SW 1271 (cell line): ENCODE measurements at places on chromosomes 11 and 22.
A peak's percentile ranks its signal among the peaks of the same experiment; 100 is the strongest.

DNA sequence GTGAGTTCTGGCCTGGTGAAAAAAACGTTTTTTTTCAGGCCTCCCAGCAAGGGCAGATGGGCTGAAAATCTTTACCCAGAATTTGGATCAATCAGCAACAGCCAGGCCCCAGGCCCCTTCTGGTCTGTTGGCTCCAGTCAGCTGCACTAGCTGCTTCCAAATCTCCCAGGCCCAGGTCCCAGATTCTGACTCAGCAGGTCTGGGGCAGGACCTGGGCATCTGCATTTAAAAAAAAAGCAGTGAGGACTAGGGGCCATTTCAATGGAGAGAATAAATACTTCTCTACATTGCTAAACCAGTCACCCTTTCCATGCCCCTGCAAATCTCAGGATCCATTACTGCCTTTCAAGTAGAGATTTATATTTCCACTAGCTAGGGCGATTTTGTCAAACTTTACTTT is 4.3 kb downstream of the SLC15A3 start:
- DNase-seq, result no peak

GRCh38 chr11:34329876-34330275 is 27.9 kb downstream of the ABTB2 start:
- DNase-seq, result no peak

- DNase-seq, result no peak
Observed at GRCh38 chr11:12069066-12069676, 41.2 kb upstream of the MICAL2 start.

- DNase-seq, result no peak
Observed at GRCh38 chr11:119028346-119029068, 2.2 kb downstream of the SLC37A4 start.

DNA sequence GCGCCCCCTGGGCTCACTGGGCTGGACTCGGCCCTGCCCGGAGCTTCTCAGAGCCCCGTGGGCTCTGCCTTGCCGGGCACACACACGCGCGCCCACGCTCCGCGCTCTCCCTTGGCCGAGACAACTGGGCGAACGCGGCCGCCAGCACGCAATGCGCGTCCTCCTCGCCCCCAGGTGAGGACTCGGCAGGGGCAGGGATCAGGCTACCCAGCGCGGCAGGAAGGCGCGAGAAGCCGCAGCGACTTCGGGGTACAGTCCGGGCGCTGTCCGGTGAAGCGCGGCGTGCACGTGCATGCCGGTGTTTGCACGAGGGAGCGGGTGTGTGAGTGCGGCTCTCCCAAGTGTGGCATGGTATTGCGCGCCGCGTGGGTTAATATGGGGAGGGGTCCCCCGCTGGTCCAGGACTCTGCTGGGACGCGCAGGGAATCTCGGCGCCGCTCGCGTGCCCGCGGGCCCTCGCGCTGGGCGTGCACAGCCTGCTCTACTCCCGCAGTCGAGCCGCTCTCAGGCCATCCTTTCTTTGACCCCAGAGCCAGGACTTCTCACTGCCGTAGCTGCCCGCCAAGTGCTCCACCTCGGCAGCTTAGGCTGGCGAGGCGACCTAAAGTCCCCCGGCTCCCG is 5.4 kb downstream of the WNT7B start:
- no peak for DNase-seq

- no peak for DNase-seq
Observed at GRCh38 chr11:77418971-77419597, 54.8 kb downstream of the PAK1 start.

DNA sequence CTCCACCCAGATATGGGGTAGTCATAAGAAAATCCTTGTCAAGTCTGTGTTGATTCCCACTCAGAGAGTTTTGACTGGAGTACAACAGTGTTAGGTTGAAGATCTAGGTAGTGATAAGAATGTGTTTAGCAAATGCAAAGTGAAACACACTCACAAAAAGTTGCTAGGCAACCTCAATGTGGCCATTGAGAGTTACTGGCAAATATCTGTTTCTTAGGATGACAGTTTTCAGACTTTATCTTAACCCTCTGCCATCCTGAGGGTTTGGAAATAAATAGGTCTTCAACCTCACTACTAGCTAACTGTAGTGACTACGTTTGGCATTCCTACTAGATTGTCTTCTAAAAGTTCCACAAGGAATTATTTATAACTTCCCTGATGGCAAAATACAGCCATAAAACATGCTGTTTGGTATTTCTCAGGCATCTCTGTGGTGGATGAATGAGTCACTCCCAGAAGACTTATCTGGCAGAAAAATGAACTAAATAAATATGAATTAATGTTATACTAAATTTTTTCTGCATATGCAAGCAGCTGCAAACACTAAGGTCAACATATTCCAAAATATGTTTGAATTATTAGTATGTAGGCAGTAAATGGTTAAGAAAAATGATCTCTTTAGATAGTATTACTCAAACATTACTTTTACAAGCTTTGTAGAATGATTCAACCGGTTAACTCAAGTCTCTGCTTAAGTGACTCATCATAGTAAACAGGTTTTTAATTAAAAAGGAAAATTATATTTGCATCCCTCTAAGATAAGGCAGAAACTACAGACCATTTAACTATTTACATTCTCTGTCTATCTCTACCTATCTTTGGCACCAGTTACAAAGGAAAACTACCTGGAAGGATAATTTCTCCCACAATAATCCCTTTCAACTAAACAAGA is 17.1 kb upstream of the SYTL2 start:
- DNase-seq, result peak; percentile 80

DNA sequence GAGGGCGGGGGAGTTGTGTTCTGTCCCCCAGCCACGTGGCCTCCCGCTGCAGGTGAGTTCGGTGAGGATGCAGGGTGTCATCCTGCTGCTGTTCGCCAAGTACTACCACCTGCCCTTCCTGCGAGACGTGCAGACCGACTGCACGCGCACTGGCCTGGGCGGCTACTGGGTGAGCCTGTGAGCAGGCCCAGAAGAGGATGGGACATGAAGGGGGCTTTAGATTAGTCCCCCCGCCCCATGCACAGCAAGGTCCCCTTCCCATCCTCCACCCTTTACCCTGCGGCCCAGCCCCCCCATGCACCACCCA is 4.1 kb downstream of the INPP5J start:
- DNase-seq, result no peak

DNA sequence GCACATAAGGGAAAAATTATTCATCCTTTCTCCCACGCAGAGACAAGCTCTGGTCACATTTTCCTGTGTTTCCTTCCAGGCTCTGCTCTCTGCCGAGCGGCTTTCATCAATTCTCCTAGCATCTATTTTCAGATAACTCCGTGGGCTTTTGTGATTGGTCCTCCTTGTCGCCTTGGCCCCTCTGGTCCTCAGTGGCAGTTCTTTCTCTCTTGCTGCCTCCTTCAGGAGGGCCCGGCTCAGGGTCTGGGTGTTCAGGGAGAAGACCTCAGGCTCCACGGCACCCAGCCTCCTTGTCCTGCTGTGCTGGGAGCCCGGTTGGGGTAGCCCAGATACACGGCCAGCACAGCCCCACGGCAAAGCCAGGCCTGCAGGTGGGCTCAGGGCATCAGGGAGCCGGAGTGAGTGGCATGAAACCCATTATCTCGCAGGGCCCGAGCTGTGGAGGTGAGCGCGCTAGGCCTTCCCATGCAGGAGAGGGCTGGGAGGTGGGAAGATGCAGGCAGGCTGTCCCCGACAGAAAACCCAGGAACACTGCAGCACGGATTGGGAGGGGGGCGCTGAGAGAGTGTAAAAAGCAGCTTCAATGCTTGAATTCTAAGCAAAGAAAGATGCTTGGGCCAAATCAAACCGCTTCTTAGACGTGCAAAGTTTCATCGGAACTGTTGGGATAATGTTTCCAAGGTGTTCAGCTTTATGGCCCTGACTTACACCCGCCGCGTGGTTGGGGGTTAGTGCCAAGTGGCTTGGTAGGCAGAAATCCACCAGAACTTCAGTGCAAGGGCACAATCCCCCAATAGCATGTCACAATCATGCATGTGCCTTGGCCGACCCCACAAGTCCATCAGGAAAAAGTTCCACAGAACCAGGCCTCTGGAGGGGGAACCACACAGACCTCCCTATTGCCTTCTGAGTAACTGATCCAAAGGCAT is 81.9 kb upstream of the WNT7B start:
- DNase-seq, result no peak

DNA sequence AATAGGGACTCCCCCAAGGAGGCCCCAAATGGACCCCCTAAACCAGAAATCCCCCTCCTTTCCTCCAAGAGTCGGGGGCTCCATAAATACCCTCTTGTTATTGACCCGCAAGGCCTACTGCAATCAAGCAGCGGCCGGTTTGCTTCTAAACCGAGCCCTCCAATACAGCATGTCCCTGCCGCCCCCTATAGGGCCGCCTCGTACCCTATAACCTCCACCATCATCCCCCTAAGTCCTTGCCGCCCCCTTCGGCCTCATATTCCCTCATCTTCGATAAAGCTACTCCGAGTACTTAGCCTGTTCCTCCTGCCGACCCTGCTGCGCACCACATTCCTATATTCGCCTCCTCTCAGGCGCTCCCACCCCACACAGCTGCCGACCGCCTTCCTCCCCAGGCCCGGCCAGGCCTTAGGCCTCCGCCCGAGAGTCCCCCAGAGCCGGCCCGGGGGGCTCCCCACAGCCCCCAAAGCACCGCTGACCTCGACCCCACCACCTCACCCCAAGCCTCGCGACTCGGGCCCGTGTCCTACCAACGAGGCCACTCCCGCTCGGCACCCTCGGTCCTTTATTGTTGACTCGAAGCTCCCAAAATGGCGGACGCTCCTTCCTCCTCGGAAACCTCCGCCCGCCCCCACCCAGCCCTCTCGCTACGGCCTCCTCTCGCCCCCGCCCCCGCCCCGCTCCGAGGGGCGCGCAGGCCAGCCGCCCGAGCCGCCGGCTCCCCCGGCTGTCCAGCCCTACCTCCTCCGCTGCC is 430 bp downstream of the DDX6 start:
- peak; percentile 18 for DNase-seq

GRCh38 chr22:39317084-39317774 is 2.2 kb downstream of the RPL3 start:
- no peak for DNase-seq

- DNase-seq, result no peak
Observed at GRCh38 chr11:8047382-8047781, 33.6 kb upstream of the TUB start.

DNA sequence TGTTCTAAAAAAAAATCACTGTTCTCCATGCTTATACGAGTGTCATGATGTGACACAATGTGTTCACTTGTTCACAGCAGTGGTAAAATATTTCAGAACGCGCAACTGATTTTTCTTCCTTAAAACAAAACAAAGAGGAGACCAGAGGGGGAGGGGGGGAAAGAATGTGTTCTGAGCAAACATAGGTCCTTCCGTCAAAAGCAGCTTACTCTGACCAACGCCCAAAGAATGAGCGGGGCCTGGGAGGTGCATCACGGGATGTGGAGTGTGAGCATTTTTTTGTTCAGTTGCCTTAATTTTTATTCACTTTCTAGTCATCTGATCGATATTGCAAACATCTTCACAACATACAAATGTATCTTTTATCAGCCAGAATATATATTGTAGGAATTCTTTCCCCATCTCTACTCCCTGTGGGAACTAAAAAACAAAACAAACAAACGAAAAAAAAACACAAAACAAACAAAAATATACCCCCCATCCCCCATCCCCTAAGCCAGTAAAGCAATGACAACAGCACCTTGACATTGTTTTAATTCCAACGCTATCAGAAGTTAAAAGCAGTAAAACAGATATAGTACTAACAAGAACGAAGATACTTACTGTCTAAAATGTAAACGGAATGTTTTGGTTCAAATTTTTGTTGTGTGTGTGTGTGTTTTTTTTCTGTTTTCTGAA is 43.3 kb downstream of the BDNF start:
- DNase-seq, result no peak

- DNase-seq, result no peak
Observed at GRCh38 chr11:13984616-13985450, 22.3 kb downstream of the SPON1 start.

GRCh38 chr11:35111161-35112055 is 27.6 kb upstream of the CD44 start:
- DNase-seq, result peak; percentile 28

DNA sequence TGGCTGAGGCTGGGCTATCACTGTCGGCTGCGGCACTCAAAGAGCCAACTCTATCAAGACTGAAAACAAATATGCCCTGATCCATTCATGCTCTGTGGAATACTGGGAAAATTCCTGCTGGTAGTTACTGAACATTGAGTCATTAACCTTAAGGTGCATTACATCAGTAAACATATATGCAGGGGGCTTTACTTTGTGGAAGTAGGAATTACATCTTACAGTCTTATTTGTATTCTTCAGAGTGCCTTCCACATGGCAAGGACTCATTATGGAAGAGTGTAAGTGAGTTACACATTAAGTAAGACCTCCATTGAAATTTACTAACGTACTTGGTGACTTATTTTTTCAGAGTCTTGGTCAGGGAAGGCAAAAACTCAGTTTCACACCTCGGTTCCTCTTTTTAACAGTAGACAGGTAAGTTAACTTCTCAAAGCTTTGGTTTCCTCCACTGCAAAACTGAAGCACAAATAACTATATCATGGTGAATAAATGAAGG is 4.5 kb downstream of the OR5B21 start:
- no peak for DNase-seq

DNA sequence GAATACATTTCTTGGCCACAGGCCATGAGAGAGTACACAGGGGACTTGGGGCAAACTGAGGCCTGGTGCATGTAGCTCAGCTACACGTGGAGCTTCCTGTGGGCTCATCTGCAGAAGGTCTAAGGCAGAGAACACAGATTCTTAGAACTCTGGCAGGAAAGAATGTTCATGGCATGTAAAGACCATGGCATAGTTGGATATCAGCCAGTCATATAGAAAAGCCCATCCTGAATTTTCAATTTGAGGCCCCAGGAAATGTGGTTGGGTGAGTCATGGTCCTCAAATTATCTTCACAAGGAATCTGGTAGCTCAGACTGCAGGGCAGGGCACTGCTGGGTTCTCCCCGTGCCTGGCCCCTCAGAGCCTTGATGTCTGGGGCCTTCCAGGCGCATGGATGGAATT is 13.7 kb upstream of the ST3GAL4 start:
- DNase-seq, result no peak

DNA sequence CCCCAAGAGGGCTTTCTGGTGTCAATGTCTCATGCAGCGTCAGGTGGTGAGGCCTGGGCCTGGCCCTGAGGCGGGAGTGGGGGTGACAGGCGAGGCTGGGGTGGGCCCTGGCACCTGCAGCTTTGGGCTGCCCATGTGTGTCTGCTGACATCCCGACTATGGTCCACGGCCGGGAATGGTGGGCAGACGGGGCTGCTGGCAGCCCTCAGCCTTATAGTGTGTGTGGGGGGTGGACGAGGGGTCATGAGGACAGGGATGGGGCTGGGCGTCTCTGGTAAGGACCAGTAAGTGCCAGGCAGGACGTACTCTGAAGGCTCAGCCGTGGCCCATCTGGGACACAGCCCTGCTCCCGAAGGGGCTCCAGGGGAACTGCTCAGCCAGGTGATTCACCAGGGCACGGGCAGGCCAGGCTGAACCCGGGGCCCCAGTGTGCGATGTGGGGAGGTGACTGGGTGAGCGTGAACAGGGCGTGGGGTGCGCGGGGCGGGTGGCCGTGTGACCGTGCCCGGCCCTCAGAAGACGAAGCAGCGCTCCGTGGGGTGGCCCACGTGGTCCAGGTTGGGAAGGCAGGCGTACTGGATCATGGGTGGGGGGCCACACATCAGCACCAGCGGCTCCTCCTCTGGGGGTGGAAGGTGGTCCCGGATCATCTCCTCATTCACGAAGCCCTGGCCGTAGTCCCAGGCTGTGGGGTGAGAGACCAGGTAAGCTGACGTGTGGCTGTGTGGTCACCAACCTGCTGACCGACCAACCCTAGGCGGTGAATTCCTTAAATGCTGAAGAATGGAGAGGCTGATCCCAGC is 4.8 kb upstream of the POLDIP3 start:
- no peak for DNase-seq
